Left lobe of liver (tissue), 2 donors: ENCODE measurements at places on chromosomes 3 and 15. TPM values are rescaled to one million over a fixed set of nuclear protein-coding genes. Genes with fewer than 3 reads are reported as not detected.

CPNE9 gene
- total RNA-seq, result not detected

SPATA12 gene
- not detected for total RNA-seq

PDE8A gene
- total RNA-seq, result 33.1 TPM

COLQ gene
- 1.3 TPM for total RNA-seq

SST gene
- not detected for total RNA-seq
